ENCODE measurements at places on chromosomes 1 and 21.

DNA sequence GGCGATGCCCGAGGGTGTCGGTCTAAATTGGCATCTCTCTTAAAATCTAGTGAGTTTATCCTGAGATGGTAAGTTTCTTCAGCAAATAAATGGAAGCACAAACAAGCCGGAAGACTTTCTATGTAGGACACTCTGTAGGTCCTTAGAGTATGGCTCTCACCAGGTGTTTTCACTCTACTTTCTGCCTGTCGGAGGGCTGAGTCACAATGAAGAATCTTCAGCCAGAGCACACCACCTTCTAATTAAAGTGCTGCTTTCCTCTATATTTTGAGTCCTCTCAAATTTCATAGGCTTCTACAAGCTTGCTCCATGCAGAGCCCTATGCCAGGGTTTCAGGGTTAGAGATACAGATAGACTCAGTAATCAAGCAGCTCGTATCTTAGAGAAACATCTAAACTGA lies 27.1 kb downstream of the KCNK1 start:
- no peak for DNase-seq

DNA sequence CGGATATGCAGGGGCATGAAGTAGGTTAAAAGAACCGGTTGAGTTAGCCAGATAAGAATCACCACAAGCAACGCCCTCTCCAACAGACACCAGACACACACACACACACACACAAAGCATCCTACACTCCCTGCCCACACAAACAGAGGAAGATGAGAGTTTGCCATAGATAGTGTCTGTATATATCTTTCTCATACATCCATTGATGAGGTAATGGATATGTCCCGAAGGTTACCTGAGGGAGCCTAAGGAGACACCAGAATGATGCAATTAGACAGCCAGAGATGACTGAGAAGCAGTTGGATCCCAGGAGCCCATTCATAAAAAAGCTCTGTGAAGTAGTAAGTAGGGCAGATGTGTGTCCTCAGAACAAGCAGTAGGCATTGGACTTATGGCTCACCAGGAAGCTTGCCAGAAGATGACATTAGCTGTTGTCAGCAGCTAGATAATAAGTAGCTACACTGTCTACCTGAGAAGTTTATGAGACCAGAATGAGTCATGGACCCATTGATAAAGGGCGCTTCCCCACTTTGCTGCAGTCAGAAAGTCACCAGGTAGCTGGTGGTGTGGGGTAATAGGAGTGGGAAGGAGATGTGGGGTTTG lies 247.0 kb downstream of the KCNT2 start:
- no peak for DNase-seq

GRCh38 chr1:224734261-224734935 lies 118.3 kb downstream of the CNIH3 start:
- no peak for DNase-seq

DNA sequence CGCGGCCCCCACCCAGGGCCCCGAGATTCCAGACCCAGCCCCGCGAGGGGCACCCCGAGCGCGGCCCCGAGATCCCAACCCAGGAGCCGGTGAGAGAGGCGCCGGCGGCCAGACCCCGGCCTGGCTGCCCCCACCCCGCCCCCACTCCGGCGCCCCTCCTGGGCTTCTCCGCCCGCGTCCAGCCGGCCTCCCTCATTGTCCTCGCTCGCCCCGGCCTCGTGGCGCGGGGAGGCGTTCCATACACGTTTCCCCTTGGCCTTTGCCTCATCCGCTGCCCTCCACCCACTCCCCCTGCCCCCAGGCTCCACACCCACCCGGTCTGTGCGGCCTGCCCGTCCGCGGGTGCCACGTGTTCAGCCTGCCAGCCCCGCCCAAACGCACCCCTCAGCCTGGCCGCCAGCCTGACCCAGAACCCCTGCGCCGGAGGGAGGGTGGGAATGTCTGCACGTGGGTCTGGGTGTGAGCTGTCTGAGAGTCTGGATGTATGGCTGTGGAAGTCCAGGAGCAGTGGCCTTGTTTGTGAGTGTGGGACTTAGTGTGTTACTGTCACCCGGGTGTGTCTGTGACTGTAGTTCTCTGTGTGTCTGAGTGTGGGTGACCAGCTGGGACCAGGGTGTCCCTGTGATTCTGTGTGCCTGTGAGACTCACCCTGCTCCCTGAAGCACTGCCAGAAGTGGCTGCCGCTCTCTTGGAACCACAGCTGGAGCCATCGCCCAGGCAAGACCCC lies 681 bp downstream of the B4GALT2 start:
- no peak for DNase-seq

GRCh38 chr1:43143441-43143888 lies 28.6 kb downstream of the EBNA1BP2 start:
- DNase-seq: no peak

DNA sequence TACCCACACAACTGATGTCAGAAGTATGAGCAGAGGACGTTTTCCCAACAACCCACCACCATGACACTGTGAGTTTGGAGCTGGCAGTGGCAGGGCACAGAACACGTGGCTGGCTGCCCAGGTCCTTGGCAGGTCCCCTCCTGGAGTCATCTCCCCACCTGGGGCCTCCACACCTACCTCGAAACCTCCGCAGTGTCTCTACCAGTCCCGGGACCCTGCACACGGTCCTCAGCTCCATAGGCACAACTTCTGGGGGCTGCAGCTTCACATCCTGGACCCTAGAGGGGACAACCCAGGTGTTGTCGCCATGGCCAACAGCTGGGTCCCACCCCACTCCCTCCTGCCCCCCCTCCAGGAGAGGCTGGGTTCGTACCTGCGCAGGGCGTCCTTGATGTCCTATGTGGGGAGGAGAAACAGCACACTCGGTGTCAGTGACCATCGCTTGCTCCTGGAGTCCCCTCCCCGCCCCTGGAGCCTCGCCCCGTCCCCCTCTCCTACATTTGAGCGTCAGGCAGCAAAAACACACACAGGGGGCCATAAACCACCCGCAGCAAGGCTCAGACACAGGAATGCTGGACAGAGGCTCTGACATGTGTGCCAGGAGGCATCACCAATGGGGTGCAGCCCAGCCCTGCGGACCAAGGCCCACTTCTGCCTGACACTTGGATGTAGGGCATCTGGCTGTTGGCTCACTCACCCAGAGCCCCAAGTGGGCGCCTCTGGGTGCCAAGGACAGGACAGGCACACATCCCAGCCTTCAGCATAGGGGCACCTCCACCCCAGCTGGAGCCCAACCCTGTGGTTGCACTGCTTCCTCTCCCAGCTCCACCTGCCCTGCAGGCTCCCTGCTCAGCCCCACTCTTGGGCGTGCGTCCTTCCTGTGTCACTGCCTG lies 9.6 kb downstream of the TRIM11 start:
- DNase-seq: no peak

DNA sequence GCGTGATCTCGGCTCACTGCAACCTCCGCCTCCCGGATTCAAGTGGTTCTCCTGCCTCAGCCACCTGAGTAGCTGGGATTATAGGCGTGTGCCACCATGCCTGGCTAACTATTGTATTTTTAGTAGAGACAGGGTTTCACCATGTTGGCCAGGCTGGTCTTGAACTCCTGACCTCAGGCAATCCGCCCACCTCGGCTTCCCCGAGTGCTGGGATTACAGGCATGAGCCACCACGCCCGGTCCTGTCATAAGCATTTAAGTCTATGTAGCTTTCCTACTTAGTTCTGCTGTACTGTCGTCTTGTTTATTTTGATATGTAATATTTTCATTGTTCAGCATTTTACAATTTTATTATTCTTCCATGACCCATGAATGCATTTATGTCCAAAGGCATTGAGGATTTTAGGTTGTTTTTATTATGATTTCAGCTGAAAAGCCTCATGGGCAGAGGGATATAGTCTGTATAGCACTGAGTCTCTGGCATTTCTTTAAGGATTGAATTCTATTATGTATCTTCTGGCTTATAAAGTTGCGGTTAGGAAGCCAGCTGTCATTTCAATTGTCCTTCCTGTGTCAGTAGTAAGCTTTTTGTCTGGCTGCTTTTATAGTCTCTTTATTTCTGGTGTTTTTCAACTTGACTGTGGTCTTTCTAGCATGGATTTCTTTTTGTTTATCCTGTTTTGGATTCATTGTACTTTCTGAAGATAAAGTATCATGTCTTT lies 9.2 kb downstream of the AGPAT3 start:
- no peak for DNase-seq

DNA sequence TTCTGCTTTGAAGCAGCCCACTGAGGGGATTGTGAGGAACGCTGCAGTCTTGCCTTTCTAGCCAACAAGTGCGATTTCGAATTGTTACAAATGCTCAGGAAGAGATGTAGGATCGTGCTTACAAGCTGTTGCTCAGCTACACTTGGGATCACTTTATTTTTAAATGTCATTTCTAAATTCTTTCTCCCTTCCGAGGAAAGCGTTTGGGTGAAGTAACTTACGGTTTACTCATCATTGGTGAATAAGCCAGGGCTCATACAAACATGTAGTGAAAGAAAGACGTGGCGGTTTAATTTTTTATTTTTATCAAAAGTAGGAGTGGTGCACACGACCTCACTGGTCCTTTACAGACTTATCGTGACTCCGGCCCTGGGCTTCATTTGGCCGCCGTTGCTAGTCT lies 386.6 kb downstream of the KIF26B start:
- DNase-seq: no peak

DNA sequence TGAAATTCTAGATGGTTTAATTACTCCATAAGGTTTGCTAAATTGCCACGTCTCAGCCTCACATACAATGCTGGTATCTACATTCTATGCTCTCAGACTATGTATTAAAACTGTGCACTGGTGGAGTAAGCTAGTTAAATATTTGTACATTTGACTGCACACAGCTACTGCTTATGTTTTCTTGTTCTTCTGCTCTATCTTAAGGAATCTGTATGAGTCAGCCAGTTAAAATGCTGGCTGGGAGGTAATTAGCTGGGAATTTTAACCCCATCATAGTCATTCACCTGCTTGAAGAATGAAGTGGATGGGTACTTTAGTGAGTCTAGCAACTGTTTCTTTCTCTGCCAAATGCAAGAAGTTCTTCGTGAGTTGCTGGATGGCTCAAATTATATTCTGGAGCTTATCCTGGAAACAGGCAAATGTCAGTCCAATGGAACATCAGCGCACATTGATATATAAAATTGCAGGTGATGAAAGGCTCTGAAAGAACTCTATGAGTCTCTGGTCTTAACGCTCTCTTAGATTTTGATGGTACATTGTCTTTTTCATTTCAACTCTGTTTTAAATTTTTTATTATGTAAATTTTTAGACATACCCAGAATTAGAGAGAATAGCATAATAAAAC lies 83.4 kb downstream of the BACH1 start:
- DNase-seq: no peak

DNA sequence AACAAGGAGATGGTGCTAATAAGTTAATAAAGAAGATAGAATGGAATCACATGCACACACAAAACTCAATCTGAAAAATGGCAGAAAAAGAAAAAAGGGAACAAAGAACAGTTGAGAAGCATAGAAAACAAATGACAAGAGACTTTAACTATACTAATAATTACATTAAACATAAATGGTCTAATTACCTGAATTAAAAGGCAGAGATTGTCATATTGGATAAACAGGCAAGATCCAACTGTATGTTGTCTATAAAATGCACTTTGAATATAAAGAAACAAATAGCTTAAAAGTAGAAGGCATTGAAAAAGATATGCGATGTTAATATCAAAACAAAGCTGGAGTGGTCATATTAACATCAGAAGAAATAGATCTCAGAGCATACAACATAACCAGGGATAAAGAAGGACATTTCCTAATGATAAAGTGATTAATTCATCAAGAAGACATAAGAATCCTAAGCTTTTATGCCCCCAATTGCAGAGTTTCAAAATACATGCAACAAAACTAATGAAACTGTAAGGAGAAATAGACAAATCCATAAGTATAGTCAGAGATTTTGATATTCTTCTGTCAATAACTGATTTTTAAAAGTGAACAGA lies 293.5 kb downstream of the PTPRU start:
- DNase-seq: no peak

- DNase-seq: no peak
Observed at GRCh38 chr1:29113413-29114117, 10.1 kb downstream of the TMEM200B start.

GRCh38 chr1:76053021-76053420 lies 21.5 kb upstream of the ST6GALNAC3 start:
- DNase-seq: no peak

DNA sequence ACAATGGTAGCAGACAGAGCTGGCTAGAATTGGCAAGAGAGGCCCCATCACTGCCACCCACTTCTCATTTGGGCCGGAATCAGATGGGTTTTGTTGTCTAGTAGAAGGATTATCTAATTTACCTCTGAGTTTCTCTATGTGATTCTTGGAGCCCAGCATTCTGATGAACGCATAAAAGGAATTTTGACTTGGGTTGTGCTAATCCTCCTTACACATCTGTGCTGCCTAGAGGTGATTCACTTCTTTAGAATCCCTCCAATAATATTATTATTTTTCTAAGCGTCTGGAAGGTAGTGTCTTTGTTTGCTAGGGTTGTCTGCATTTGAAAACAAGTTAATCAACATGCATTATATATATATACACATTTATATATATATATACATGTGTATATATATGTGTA lies 118.1 kb downstream of the RUNX1 start:
- DNase-seq: no peak

GRCh38 chr1:147741065-147741464 lies 19.3 kb downstream of the GJA5 start:
- DNase-seq: no peak

DNA sequence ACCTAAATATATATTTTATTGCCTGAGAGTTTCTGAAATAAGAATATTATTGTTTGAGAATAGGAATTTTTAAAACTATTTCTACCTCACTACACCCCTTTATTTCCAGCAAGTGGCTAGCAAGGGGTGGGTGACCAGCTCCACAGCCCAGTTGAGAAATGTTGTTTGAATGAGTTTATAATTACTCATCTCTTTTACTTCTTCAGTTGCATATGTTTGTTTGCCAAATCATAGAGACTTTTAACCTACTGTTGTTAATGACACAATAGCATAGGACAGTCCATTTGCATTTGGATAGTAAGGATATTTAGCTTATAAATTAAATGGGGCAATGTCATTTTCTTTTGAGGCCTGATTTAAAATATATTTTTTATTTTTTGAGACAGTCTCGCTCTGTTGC lies 127.8 kb downstream of the NRDC start:
- DNase-seq: no peak

DNA sequence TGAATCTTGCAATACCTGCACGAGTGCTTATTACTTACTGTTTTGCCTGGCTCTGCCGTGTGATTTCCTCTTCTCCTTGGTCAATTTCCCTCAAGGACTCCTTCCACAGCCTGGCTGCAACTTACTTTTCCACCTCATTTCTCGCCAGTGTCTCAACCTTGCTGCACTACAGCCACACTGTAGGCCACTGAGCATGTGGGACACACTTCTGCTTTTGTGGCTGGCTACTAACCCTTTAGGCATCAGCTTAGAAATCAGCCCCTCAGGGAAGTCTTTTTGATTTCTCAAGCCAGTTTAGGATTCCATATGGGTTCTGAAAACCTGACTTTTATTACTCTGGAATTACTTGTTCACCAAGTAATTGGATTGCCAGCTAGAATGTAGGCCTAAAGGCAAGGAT lies 5.2 kb upstream of the DMRTB1 start:
- DNase-seq: no peak

GRCh38 chr1:242712248-242712647 lies 187.8 kb upstream of the PLD5 start:
- no peak for DNase-seq

DNA sequence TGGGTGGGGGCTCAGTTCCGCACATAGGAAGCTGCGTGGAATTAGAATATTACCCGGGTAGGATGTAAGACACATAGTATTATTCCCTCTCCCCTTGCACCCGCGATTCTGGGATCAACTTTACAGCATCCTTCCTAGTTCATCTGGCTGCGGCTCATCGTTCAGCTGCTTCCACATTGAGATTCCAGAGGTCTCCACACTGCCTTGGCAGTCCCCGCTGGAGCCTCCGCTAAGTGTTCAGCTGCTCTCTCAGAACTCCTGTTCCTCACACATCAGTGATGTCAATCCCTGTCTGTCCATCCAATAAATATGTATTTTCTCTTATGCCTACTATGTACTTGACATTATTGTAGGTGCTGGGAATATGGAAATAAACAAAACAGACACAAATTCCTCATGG lies 135.6 kb upstream of the SYT6 start:
- no peak for DNase-seq

Data from stimulated activated CD8-positive, alpha-beta memory T cell treated with anti-CD3 and anti-CD28 coated beads, Interleukin-7, amount 100 ng/mL, for 24 hours (primary cell).